A549 treated with CORT108297 at 1 μM for 4 hours (cell line): ENCODE measurements at places on chromosomes 4 and X. TPM values are rescaled to one million over a fixed set of nuclear protein-coding genes. Genes with fewer than 3 reads are reported as not detected.

The AFM gene
- total RNA-seq = not detected in 5 replicates

The CLTRN gene
- total RNA-seq = 0.92 to 1.4 TPM (median 1.0 TPM) in 5 replicates

The TCEAL6 gene
- not detected in 5 replicates for total RNA-seq

The S100G gene
- total RNA-seq = not detected in 5 replicates

The KDR gene
- total RNA-seq = 0.01 to 0.07 TPM (median 0.03 TPM) in 5 replicates

The CAPN6 gene
- total RNA-seq = not detected in 5 replicates

The TRPC5OS gene
- total RNA-seq = not detected in 5 replicates

The GAGE2A gene
- not detected in 5 replicates for total RNA-seq

The RAB40AL gene
- 0.15 to 0.24 TPM in 2 of 5 replicates, not detected in the others for total RNA-seq

The DIPK2B gene
- 0.02 TPM in 1 of 5 replicates, not detected in the others for total RNA-seq

The AMBN gene
- total RNA-seq = not detected in 5 replicates

The ARMCX2 gene
- 0.08 to 0.11 TPM in 2 of 5 replicates, not detected in the others for total RNA-seq

The SLC4A4 gene
- 1.3 to 2.5 TPM (median 1.9 TPM) in 5 replicates for total RNA-seq

The MAGEA2B gene
- total RNA-seq = not detected in 5 replicates

The TMEM271 gene
- total RNA-seq = not detected in 5 replicates

The NWD2 gene
- total RNA-seq = not detected in 5 replicates

The BDH2 gene
- total RNA-seq = 7.7 to 10.0 TPM (median 8.2 TPM) in 5 replicates

The MAD2L1 gene
- total RNA-seq = 46.7 to 63.3 TPM (median 49.3 TPM) in 5 replicates

The MAGEA1 gene
- total RNA-seq = 0.09 to 0.21 TPM (median 0.14 TPM) in 5 replicates

The TRIM61 gene
- not detected in 5 replicates for total RNA-seq

The CXCL8 gene
- total RNA-seq = 5.9 to 27.4 TPM (median 13.4 TPM) in 5 replicates

The VSIG4 gene
- not detected in 5 replicates for total RNA-seq

The MGAT4D gene
- not detected in 5 replicates for total RNA-seq

The KLF8 gene
- 0.03 to 0.08 TPM in 2 of 5 replicates, not detected in the others for total RNA-seq

The GUCY1B1 gene
- total RNA-seq = 0.18 to 0.38 TPM (median 0.25 TPM) in 5 replicates

The PNMA6F gene
- not detected in 5 replicates for total RNA-seq

The UGT2B17 gene
- not detected in 5 replicates for total RNA-seq

The SLIT2 gene
- total RNA-seq = 0.01 to 0.04 TPM (median 0.02 TPM) in 3 of 5 replicates, not detected in the others

The PWWP3B gene
- not detected in 5 replicates for total RNA-seq

The SSX2 gene
- total RNA-seq = not detected in 5 replicates
